ENCODE measurements at places on chromosomes 4 and X. TPM values are rescaled to one million over a fixed set of nuclear protein-coding genes. Genes with fewer than 3 reads are reported as not detected.

The CLDN22 gene
- total RNA-seq, result not detected

The ADGRG4 gene
- total RNA-seq, result not detected

The TRIM75 gene
- not detected for total RNA-seq

The GAGE2A gene
- total RNA-seq, result not detected

The SRPX2 gene
- total RNA-seq, result 3.2 TPM

The QRFPR gene
- total RNA-seq, result 0.06 TPM

The HPGD gene
- 79.0 TPM for total RNA-seq

The RBMXL3 gene
- not detected for total RNA-seq

The SPOCK3 gene
- total RNA-seq, result 0.22 TPM

The AMBN gene
- not detected for total RNA-seq

The CA5B gene
- total RNA-seq, result 2.5 TPM

The CLGN gene
- 5.4 TPM for total RNA-seq

The CYBB gene
- total RNA-seq, result 0.04 TPM

The OTOP1 gene
- total RNA-seq, result not detected

The CLIC2 gene
- total RNA-seq, result 0.07 TPM

The PLAC1 gene
- total RNA-seq, result 0.56 TPM

The MAGEA10 gene
- not detected for total RNA-seq

The DMRTC1B gene
- not detected for total RNA-seq

The FGA gene
- 20.2 TPM for total RNA-seq

The ADH1A gene
- not detected for total RNA-seq

The ADH7 gene
- not detected for total RNA-seq

The XAGE1B gene
- 232 TPM for total RNA-seq

The MAGEC3 gene
- not detected for total RNA-seq

The TCEAL6 gene
- total RNA-seq, result not detected

The CXCL11 gene
- 0.31 TPM for total RNA-seq

The DCAF8L2 gene
- total RNA-seq, result not detected

The YIPF6 gene
- 30.5 TPM for total RNA-seq

The UCHL1 gene
- total RNA-seq, result 837 TPM

The CXCL8 gene
- total RNA-seq, result 6.5 TPM

The MAGEA4 gene
- not detected for total RNA-seq

The ENPEP gene
- 0.06 TPM for total RNA-seq

The LONRF3 gene
- 1.7 TPM for total RNA-seq
